Urinary bladder (tissue), 4 donors: ENCODE measurements at places on chromosomes 3 and 15.

DNA sequence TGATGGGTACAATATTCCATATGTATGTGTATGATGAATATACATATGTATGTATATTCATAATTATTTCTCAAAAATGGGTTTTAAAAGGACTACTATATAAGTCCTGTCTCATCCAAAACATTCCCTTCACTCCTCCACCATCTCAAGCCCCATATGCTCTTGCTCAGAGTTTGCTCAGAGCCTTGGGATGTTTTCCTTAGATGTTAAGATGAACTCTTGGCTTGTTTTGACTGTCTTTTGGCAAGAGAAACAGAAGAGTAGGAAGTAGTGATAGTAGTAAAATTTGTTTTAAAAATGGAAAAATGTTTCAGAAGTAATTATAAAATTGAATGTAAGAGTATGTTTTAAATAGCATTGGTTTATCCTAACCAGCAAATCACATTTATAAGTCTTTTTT, 6.2 kb upstream of the EPHA3 start:
- no peak for DNase-seq

GRCh38 chr3:39408493-39409372, 2.2 kb downstream of the RPSA start:
- DNase-seq, result no peak

GRCh38 chr3:73768524-73769308, 144.0 kb upstream of the PDZRN3 start:
- no peak for DNase-seq

- DNase-seq, result no peak
Measured at GRCh38 chr15:93477721-93478120, 388.7 kb upstream of the RGMA start.

- no peak for DNase-seq
Measured at GRCh38 chr3:61564395-61565059, 3.2 kb downstream of the PTPRG start.
